T47D (cell line): ENCODE measurements at places on chromosomes 4 and X.

DNA sequence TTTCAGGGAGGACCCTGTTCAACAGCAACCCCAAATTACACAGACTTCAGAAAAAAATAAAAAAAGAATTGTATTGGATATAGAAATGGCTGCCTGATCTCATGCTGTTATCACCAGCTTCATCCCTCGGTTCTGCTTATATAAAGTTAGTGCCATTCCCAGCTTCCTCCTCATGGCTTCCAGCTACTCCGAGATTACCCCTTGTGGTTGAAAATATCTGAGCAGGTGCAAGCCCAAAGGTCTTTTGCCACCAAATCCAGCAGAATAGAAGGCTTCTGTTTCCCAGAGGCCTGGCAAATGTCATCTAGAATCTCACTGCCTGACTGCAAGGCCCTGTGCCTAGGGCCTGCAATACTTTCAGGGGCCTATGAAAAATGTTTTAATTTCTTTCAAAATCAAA lies 13.8 kb upstream of the HPGDS start:
- no peak for DNase-seq

GRCh38 chrX:107154787-107155620 lies 36.4 kb upstream of the RBM41 start:
- no peak for DNase-seq

DNA sequence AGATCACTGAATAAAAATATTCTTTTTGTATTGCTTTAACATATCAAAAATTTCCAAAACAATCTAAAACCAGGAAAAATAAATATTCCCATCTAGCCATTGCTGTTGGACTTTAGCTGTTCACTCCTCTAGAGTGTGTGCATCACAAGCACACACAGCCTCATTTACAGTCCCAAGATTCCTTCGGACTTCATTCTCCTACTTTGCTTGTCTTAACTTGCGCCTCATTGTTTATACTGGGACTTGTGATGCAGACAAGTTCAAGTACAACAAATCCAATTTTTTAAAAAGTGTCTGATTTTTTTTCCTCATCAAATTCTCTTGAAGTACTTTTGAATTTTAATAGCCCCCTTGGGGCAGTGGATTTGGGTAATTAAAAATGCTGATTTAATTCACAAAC lies 55.6 kb downstream of the TLL1 start:
- no peak for DNase-seq

DNA sequence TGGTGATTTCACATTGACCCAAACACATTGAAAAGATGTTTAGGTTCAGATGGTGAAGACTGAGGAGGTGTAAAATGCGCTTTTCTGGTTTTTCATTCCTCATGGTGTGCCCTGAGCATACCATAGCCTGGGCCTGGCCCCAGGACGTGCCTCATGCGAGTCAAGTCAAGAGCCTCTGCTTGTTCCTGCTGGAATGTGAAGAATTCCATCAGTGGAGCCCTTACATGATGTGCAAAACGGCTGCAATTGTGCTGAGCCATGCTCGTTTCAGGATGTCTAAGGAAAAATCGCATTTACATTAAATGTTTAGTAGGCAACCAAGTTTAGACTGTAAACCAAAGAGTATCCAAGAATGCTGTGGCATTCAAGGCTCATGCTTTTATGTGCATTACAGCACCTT lies 34.9 kb downstream of the GYG2 start:
- no peak for DNase-seq

- peak; percentile 58 for DNase-seq
Measured at GRCh38 chr4:55312489-55313101, 33.4 kb upstream of the SRD5A3 start.

DNA sequence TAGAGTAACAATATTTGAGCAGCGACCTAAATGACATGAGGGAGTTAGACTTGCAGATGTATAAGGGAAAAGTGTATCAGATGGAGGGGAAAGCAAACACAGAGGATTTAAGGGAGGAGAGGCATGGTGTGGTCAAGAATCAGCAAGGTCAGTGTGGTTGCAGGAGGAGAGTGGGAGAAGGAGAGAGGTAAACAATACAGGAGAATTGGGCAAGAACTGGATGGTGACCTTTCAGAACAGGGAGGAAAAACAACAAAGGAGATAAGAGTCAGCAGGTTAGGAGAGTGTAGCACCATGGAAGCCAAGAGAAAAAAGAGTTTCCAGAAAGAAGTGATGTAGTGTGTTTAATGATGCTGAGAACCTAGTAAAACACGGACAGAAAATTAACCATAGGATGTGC lies 178.5 kb downstream of the PAPSS1 start:
- no peak for DNase-seq

DNA sequence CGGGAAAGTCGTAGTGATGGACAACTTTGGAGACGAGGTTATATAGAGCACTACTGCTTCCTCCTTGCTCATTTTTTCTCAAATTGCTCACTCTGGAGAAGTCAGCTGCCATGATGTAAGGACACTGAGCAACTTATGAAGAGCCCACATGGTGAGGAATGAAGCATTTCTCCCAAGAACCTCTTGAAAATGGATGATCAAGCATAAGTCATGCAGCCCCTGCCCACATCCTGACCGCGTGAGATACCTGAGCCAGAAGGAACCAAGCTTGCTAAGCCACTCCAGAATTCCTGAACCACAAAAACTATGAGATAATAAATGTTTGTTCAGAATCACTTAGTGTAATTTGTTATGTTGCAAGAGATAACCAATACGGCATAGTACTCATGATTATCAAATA lies 42.8 kb downstream of the PDE5A start:
- no peak for DNase-seq
